Brain microvascular endothelial cell (primary cell): ENCODE measurements at places on chromosomes 1 and 21.
A peak's percentile ranks its signal among the peaks of the same experiment; 100 is the strongest.

DNA sequence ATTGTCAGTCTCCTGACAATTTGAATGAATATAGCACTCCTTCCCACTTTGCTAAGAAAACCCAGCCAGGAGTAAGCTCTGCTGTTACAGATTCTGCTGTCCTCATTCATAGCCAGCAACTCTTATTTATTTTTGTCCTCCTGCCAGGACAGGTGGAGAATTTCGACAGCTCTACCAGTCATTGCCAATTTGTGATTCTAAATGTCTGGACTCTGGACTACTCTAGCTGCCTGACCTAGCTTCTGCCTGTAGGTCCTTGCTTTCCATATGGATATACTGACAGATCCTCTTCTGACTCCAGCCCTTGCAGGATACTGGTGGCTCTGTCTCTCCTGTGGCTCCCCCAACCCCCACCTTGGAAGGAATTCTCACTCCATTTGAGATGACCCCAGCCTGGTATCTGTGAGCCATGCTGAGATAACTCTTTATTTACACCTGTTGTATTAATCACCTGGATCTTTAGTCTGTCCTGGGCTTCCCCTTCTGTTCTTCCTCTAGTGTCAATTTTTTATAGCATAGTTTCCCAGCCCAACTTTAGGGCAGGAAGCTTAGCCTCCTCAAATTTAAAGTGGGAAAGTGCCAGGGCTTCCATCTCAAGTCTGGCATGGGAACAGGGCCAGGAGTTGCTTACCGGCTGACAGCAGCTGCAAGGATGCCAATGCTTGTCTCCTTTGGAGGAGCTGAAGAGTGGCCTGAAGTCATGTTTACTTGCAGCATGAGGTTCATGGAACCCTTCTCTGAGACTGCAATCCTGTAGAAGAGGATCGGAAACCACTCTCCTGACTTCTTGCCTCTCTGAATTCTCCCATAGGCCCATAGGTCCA lies 6.7 kb downstream of the PM20D1 start:
- DNase-seq = no peak

- DNase-seq = no peak
These were observed 74.4 kb downstream of the CD58 start for GRCh38 chr1:116496380-116496779.

DNA sequence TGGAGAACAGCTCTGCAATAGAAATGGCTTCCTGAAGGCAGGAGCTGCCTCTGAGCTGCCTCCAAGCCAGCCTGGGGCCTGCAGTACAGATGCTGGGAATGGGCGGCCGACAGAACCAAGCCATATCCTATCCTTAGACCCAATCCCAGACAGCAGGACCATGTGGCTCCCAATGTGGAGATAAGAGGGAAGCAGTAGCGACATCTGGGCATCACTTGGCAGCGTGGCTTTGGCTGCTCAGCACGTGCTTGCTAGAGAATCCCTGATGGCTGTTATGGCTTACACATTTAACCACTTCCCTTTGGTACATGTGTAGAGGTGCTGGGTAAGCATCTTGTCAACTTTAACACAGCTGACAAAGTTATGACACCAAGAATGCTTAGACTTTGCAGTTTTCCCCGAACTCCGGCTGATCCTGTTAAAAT lies 87.7 kb downstream of the MAN1C1 start:
- no peak for DNase-seq

GRCh38 chr1:44442791-44443190 lies 37.7 kb downstream of the RNF220 start:
- DNase-seq = no peak

GRCh38 chr1:240091614-240092300 lies at the start of gene FMN2:
TSS of gene FMN2 (plus strand) at chr1:240091883. CDS start at chr1:240092110, 227 bp downstream.
- peak; percentile 8 for DNase-seq

DNA sequence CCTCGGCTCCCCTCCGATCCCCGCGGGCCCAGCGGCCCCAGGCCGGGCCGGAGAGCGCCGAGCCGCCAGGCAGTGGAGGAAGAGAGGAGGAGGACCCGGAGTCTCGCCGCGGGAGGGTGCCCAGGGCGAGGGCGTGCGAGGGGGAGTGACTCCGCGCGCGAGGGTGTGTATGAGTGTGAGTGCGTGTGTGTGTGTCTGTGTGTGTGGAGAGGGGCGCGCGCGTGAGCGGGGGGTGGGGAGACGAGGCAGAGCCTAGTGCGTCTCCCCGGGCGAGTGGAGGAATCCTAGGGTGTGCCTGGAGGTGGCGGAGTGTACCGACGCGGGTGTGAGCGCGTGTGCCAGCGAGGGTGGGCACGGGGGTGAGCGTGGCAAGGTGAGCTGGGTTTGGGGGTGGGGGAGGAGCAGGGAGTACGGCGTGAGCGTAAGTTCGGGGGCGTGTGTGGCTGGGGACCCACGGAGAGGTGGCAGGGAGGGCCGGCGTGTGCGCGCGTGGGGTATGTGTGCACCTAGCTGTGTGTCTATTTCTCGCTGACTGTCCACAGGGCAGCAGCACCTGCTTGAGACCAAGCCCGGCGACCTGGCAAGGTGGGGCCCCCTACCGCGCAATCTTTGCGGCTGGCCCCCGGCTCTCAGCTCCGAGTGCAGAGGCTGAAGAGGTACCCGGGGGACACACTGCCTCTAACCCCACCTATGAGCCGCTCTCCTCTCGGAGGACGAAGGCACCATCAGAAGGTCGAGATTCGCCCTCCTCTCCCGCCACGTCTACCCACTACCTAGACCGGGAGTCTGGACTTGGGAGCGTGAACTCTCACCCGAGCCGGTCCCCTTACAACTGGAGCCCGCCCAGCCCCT lies 784 bp upstream of the KCND3 start:
- DNase-seq = no peak

GRCh38 chr21:16363518-16363917 lies 633.7 kb downstream of the USP25 start:
- DNase-seq = no peak

DNA sequence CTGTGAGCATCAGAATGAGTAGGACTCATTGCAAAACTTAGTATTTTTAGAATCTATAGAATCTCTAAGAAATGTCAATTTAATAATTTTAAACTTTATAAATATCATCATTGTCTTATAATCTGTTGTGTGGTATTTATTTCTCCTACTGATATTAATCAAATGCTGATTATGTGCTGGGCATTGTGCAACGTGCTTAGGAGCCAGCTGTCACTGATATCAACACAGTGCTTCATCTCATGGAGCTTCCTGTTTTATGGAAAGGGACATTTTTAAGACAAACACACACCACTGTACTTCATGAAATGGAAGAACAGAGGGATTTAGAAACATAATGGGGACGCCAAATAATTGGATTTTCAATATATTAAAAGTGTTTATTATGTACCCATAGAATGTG lies 737.9 kb upstream of the TMPRSS15 start:
- DNase-seq = no peak
